ENCODE measurements at places on chromosomes 2 and 18.

DNA sequence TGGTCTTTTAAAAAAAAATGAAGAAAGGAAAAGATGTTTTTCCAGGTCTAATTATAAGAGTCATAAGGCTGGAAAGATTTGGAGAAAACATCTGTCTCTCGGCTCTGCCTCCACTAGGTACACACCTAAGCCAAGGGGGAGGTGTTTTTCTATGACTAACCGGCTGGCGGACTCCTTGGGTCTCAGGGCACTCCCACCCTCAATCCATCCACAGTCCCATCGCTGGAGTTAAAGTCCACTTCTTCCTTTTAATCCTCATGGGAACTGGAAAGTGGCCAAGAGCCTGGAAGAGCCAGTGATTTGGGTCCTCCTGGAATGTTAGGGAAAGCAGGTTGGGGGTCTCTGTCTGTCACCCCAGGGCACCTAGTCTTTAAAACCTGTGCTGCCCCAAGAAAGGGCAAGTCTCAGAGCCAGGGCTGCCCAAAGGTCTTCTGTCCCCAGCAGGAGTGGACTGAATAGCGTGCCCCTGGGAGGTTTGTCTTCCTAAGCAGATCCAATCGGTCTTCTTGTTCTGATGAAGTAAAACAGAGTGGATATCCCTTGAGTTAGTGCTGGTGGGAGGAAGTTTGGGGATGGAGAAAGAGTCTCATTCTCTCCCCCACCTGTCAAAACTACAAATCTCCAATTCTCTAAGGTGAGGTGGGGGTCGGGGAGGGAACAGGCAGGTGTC is 66.4 kb downstream of the MCFD2 start:
- DNase-seq = no peak

DNA sequence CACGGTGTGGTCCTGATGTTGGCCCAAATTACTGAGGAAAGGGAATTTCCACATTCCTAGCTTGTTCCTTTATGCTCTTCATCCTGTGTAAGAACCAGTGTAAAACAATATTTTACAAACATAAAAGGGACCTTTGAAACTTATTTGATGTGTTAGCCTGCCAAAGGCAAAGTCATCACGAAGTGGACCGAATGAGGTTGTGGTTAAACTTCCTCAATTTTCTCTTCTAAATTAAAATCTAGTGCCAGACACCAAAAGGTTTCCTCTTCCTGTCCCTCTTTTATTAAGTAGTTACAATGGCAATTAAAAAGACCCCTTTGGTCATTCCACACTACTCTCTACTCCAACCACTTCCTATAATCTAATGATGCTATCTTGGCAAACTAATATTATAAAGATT is 279.8 kb downstream of the AFF3 start:
- no peak for DNase-seq

DNA sequence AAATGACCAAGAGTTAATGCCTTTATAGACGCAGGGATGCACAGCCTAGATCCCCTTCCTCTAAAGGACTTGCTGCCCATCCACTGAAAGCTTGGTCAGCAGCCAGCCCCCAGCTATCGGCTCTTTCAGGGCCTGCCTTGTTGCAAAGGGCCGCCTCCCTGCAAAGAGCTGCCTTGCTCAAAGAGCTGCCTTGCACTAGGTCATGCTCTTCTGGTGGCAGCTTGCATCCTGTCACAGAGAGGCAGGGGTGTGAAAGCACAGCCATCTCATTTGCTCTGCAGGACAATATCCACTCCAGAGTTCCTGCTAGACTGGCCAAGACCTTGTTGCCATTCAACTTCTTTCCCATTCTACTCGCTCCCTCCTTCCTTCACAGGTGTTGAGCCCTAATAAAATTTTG is 137.1 kb downstream of the MCFD2 start:
- no peak for DNase-seq

GRCh38 chr2:49753344-49753985 is 599.1 kb upstream of the FSHR start:
- no peak for DNase-seq

GRCh38 chr2:127917916-127918315 is 32.2 kb upstream of the AMMECR1L start:
- DNase-seq = no peak

DNA sequence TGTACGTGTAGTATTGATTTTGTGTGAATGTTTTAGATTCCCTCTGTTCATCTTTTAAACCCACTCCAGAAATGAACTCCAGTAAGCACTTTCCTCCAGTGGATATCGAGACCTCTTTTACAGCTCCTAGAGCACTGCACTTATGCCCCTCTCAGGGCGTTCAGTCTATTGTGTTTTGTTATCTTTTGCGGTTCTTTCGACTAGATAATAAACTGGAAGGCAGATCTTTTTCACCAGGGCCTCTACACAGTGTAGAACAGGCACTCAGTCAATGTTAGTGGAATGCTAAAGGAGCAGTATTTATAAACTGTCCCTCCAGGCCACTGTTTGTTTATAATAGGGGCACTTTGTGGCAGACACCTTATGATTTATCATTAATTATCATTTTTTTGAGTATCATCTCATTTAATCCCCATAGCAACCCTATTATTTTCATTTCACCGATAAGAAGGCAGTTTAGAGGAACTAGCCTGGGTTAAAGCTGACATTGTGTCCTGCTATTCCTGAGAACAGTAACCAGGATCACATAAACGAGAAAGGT is 742 bp upstream of the SOS1 start:
- no peak for DNase-seq

DNA sequence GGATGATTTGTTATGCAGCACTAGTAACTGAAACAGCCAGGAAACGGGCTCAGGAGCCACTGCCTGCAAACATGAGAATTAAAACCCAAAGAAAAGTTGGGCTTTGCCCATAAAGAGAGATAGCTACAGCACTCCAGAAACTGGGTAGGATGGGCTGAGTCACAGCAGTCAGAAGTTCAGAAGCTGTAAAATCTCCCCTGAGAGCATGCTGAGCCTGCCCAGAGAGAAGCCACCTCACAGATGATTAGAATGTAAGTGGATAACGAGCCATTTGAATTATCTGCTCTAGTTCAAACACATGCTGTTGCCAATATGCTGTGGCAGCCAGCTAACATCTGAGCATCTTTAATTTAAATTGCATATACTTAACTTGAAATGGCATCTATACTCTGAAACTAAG is 388.1 kb upstream of the ACVR2A start:
- DNase-seq = no peak

All from esophagus squamous epithelium (tissue), 5 donors.